ENCODE measurements at places on chromosomes 12 and 14. TPM values are rescaled to one million over a fixed set of nuclear protein-coding genes. Genes with fewer than 3 reads are reported as not detected.

DNA sequence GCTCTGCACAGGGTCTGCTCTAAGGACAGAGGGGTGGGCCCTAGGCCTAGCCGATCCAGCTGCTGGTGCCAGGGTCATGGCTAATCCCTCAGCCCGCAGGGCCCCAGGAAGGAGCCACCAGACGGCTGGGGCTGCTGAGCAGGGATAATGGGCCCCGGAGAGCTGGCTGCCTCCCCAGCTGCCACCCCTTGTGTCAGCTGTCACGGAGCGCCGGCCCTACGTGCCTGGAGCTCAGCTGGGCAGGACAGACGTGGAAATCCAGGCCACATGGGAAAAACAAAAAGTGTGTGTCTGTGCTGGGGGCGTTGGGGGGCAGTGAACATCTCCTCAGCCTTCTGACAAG, 36.2 kb downstream of the CHGA start:
- H3K4me3 ChIP-seq, result no peak overlapping the region
- H3K4me1 ChIP-seq, result no peaks in the 10 kb centered on the region
- DNase-seq, result peak; percentile 26
- H3K27me3 ChIP-seq, result no peaks in the 10 kb centered on the region
- no peaks in the 10 kb centered on the region for H3K36me3 ChIP-seq
- no peak overlapping the region for H3K27ac ChIP-seq

- no peak overlapping the region for H3K27ac ChIP-seq
- H3K27me3 ChIP-seq, result no peaks in the 10 kb centered on the region
- no peak for DNase-seq
Observed at GRCh38 chr14:82755923-82756322, 1222.3 kb upstream of the SEL1L start.

DNA sequence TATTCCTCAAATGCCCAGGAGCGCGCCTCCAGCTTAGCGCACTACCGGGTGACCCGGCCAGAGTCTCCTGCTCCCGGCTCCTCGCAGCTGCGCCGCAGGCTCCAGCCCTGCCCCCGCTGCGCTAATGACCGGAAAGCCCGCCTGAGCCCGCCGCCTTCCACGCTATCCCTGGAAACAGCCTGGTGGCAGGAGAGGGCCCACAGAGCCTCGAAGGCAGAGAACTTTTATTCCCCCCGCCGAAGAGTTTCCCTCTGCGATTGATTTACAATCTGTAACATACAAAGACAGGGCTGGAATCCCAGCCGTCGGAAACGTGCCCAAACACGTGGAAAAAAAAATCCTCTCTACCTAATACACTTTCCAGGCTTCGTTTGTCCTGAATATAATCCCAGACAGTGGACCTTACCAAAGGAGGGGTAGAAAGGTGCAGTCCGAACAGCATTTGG, 1.5 kb downstream of the COL2A1 start:
- no peak overlapping the region for H3K27ac ChIP-seq
- H3K4me1 ChIP-seq, result no peaks in the 10 kb centered on the region
- no peak overlapping the region for H3K4me3 ChIP-seq
- H3K27me3 ChIP-seq, result no peaks in the 10 kb centered on the region
- peak; percentile 87 for DNase-seq

- peak overlapping the region; percentile 57 for H3K4me3 ChIP-seq
- no peaks in the 10 kb centered on the region for H3K4me1 ChIP-seq
- H3K27ac ChIP-seq, result peak overlapping the region; percentile 24
- peak; percentile 68 for DNase-seq
Observed at GRCh38 chr12:22543246-22544037, 900 bp downstream of the C2CD5 start.

DNA sequence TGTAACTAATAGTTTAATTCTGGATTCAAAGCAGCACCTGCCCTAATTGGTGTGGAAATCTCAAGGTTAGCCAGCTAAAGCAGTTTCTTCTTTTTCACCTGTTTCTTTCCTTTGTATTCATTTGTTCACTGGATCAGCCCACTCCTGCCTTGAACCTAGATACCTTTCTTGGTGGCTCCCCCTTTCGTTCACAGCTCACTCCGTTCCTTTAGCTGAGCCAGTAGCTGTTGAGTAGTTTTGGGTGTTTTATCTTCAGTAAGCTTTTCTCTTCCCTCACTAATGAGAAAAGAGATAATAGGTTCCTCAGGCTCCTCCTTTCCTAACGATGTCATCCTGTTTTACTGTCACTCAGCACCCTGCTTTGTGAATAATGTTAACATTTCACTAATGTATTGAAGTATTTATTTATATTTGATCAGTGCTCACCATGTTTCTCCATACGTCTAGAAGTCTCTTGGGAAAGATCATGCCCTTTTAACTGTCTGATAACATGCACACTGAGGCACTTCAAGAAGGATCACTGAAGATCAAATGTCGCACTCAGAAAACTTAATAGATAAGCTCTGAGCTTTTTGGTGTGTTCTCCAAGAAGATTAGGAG, 121.1 kb downstream of the TGFB3 start:
- no peak overlapping the region for H3K27ac ChIP-seq
- no peak overlapping the region for H3K4me3 ChIP-seq
- no peak for DNase-seq
- H3K36me3 ChIP-seq, result no peaks in the 10 kb centered on the region
- H3K4me1 ChIP-seq, result peaks cover 4% of the 10 kb centered on the region

GRCh38 chr12:109267361-109267760, 41.7 kb downstream of the FOXN4 start:
- no peak overlapping the region for H3K27ac ChIP-seq
- H3K36me3 ChIP-seq, result no peaks in the 10 kb centered on the region
- no peaks in the 10 kb centered on the region for H3K4me1 ChIP-seq
- H3K27me3 ChIP-seq, result no peaks in the 10 kb centered on the region

DNA sequence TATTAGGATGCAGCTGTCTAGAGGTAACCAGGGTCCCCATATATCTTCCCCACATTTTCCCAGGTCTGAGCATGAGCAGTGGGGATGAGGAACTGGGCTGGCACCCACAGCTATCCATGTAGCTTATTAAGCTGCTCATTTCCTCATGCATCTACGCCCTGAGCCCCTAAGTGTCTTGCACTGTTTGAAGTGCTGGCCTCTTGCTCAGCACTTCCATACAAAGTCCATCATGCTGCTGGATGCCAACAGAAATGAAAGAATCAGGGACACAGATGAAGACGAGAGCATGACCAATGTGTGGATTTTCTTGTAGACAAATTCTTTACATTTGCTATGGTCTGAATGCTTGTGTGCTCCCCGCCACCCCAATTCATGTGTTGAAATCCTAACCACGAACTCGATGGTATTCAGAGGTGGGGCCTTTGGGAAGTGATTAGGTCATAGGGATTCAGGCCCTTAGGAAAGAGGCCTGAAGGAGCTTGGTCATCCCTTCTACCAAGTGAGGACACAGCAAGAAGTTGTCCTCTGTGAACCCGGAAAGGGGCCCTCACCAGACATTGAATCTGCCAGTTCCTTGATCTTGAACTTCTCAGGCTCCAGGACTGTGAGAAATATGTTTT, 54.5 kb downstream of the C12orf75 start:
- H3K4me3 ChIP-seq, result no peak overlapping the region
- no peaks in the 10 kb centered on the region for H3K4me1 ChIP-seq
- no peaks in the 10 kb centered on the region for H3K27me3 ChIP-seq
- no peaks in the 10 kb centered on the region for H3K36me3 ChIP-seq
- DNase-seq, result no peak

- H3K27me3 ChIP-seq, result no peaks in the 10 kb centered on the region
- H3K27ac ChIP-seq, result no peak overlapping the region
- H3K4me1 ChIP-seq, result peaks cover 1% of the 10 kb centered on the region
- no peak overlapping the region for H3K4me3 ChIP-seq
- DNase-seq, result no peak
Observed at GRCh38 chr12:38813923-38814322, 91.5 kb downstream of the CPNE8 start.

DNA sequence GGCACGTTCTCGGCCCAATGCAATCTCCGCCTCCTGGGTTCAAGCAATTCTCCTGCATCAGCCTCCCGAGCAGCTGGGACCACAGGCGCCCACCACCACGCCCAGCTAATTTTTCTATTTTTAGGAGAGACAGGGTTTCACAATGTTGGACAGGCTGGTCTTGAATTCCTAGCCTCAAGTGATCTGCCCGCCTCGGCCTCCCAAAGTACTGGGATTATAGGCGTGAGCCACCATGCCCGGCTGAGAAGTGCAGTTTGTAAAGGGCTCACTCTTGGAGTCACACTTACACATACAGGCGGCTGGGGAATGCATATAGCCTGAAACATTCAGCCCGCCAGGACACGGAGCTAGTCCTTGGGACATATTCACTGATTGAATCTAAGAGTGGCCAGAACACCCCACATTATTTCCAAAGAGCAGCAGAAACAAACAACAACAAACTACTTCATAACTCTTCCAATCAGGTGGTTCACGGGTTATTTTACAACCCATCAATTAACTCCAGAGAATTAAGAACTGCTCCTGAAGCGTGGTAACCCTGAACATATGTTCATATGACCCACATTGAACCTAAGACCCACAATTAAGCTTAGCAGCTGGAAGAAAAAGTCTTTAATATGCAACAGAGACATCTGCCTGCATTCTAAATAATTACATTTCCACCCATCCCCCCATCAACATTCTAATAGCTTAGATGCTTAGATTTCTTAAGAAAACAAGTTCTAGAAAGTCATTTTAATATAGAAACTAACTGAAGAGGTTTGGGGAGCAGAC, 49.2 kb downstream of the SSH1 start:
- no peaks in the 10 kb centered on the region for H3K4me1 ChIP-seq
- no peak overlapping the region for H3K4me3 ChIP-seq

The LRRC43 gene
- not detected for total RNA-seq

The SLC22A17 gene
- 25.8 TPM for total RNA-seq

GRCh38 chr12:94551810-94552209, 92.1 kb upstream of the CEP83 start:
- no peak overlapping the region for H3K27ac ChIP-seq
- no peak overlapping the region for H3K4me3 ChIP-seq
- no peaks in the 10 kb centered on the region for H3K36me3 ChIP-seq
- no peak for DNase-seq
- no peaks in the 10 kb centered on the region for H3K4me1 ChIP-seq

The ATF1 gene
- 39.0 TPM for total RNA-seq

- H3K36me3 ChIP-seq, result no peaks in the 10 kb centered on the region
- H3K27me3 ChIP-seq, result no peaks in the 10 kb centered on the region
- H3K4me3 ChIP-seq, result no peak overlapping the region
- H3K27ac ChIP-seq, result no peak overlapping the region
- DNase-seq, result no peak
- no peaks in the 10 kb centered on the region for H3K4me1 ChIP-seq
Observed at GRCh38 chr12:3933074-3933818, 60.0 kb upstream of the PARP11 start.

- peak; percentile 56 for DNase-seq
- H3K4me1 ChIP-seq, result no peaks in the 10 kb centered on the region
- no peak overlapping the region for H3K4me3 ChIP-seq
- H3K27me3 ChIP-seq, result no peaks in the 10 kb centered on the region
Observed at GRCh38 chr14:21039585-21040369, 2.4 kb upstream of the RNASE7 start.

- H3K27ac ChIP-seq, result no peak overlapping the region
- peaks cover 1% of the 10 kb centered on the region for H3K36me3 ChIP-seq
- H3K4me3 ChIP-seq, result no peak overlapping the region
- peaks cover 2% of the 10 kb centered on the region for H3K4me1 ChIP-seq
- H3K27me3 ChIP-seq, result no peaks in the 10 kb centered on the region
Observed at GRCh38 chr14:79103764-79104163, 933.6 kb downstream of the NRXN3 start.

GRCh38 chr12:111638556-111638955, 39.4 kb upstream of the ATXN2 start:
- H3K27ac ChIP-seq, result no peak overlapping the region
- no peak for DNase-seq
- no peaks in the 10 kb centered on the region for H3K36me3 ChIP-seq
- H3K27me3 ChIP-seq, result no peaks in the 10 kb centered on the region
- H3K4me3 ChIP-seq, result no peak overlapping the region
- H3K4me1 ChIP-seq, result peaks cover 6% of the 10 kb centered on the region

All from aorta (tissue), 5 donors.